ENCODE measurements at places on chromosomes 3 and 15.

DNA sequence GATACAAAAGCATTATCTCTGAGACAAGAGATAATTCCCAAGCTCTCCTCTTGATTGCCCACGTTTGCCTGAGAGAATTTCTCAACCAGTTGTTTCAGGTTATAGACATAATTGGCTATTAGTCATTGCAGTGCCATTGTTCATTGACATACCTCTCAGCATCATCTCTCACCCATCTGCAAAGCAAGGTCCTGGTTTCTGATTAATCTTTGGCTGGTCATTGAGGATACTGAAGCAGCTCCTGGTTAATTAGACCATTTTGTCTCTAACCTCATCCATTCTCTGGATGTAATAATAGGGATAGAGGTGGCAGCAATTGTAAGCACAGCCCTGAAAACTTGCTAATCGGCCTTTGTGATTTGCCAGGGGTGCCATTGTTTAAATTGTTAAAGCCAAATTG lies 104.2 kb downstream of the CNTN6 start:
- DNase-seq: no peak

DNA sequence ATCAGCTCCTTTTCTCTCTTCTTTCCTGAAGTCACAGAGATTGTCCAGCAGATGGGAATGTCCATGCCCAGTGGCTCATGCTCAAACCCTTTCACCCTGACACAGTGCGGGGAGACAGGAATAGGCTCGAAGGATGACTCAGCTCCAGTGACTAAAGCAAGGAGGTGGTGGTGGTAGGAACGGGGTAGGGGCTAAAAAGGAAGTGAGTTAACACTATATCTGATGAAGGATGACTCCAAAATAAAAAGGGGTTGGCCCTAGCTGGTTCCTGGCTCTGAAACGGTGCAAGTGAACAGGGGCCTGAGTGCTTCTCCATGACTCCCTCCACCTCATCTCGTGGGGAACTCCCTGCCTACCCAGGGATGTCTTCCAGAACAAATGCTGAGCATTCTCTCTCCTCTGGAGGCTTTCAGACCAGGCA lies 167.4 kb upstream of the LPP start:
- DNase-seq: peak; percentile 76

GRCh38 chr15:69424001-69424400 lies 9.9 kb downstream of the KIF23 start:
- no peak for DNase-seq

DNA sequence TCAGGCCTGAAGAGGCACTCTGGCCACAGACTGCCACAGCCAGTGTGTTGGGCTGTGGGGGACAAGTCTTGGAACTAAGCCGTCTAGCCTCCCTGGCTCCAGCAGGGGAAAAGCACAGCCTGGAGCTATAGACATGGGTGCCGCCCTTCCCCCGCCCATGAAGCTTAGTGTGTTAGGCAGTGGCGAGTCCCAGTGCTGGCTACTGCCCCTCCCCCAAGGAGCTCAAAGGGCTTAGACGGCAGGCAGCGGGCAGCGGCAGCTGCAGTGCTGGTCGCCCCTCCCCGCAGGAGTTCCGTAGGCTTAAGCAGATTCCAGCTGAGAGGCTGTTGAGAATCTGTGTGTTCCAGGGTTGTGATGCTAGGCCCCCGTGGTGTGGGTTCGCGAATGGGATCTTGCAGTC lies 135.8 kb upstream of the RORA start:
- DNase-seq: no peak

- DNase-seq: no peak
These were observed 100.0 kb upstream of the RAP2B start for GRCh38 chr3:153061938-153062528.

DNA sequence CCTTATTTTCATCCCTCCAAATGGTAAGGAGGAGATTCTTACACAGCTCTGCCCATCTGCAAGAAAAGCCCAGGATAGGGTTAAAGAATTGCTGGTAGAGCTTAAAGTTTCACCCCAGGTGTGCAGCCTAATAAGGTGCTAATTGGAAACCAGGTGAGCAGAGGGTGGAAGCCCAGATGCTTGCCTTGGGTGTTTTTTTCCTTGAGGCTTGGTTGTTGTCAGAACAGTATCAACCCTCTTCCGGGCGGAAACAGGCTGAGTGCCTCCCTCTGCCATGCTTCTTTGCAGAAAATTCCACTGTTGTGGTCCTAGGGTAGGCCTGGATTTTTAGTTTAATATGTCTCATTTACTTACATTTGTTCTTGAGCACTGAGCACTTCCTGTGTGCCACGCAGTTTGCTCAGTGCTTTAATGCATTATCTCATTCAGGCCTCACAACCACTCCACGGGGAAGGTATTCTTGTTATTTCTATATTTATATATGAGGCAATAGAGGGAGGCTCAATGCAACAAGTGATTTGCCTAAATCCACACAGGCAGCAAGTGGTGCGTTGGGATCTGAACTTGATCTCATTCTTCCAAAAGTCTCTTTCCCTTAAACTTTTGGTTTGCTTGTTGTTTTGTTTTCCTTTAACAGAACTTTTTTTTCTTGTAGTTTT lies 115.0 kb upstream of the LRIG1 start:
- DNase-seq: no peak

DNA sequence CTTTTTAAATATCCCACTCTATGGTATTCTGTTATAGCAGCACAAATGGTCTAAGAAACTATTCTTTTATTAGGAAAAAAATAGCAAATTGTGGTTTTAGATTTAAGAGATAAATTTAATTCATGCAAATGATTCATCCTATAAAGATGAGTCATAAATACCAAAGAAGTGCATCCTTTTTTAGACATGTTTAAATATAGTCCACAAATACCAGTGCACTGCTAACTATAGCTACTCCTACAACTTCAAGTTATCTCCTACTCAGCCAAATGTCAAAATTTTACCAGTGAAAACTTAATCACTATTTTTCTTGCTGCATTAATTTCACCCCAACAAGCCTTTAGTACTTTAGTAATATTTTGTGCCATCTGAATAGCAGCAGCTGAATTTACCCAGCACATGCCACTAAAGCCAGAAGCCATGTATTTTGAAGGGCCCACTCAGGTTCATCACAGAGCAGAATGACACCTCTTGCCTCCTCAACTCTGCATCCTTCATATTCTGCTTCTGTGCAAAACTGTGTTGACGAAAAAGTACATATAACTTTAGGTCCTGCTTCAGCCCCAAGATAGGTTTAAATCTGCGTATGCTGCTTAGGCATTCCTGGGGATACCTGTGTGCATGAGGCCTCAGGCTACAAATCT lies 24.9 kb downstream of the CX3CR1 start:
- DNase-seq: no peak

DNA sequence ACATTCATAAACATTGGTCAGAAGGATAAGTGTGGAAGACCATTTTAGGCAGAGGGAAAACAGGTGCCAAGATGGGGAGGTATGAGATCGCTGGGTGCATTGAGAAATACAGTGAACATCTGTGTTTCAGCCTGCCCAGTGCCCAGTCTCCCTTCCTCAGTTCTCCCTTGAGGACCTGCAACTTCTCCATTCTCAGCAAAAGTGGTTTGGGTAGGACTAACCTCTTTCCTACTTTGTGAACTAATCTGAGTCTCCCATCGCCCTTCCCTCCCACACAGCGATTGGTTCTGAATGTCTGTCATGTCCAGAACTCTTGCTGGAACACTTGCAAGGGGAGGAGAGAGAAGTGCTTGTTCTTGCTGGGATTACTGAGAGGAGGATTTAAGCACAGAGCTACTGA lies 10.9 kb upstream of the CCNL1 start:
- no peak for DNase-seq

- peak; percentile 79 for DNase-seq
These were observed 21.6 kb upstream of the PSTPIP1 start for GRCh38 chr15:76973362-76973743.

- no peak for DNase-seq
These were observed 3.5 kb upstream of the XXYLT1 start for GRCh38 chr3:195274259-195274966.

DNA sequence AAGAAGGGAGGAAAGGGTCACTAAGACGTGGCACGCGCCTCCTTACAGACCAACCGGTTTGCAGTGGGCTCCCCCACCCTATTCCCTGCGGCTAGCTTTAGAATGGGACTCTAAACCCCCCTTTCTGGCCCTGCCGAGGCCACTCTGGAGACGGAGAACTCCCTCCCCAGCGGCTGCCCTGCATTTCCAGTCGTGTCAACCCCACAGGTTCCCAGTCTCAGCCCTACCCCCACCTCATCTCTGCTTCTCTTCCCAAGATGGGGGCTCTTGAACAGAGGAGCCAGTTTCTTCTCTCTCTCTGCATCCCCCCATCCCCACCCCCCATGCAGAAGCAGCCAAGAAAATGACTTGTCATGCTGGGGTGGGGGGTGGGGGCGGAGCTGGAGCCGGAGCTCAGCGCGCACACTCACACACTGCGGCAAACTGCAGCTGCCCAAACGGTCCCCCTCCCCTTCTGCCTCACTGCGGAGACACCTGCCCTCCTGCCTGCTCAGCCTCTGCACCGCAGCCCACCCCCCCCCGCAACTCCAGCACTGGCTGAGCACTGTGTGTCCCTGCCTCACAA lies 871 bp downstream of the MAP1A start:
- DNase-seq: no peak

GRCh38 chr15:59364248-59364647 lies 8.4 kb downstream of the MYO1E start:
- DNase-seq: no peak

- no peak for DNase-seq
These were observed 500.0 kb upstream of the IL12A start for GRCh38 chr3:159488602-159489001.

- DNase-seq: no peak
These were observed 406.9 kb downstream of the NR2F2 start for GRCh38 chr15:96737408-96737807.

DNA sequence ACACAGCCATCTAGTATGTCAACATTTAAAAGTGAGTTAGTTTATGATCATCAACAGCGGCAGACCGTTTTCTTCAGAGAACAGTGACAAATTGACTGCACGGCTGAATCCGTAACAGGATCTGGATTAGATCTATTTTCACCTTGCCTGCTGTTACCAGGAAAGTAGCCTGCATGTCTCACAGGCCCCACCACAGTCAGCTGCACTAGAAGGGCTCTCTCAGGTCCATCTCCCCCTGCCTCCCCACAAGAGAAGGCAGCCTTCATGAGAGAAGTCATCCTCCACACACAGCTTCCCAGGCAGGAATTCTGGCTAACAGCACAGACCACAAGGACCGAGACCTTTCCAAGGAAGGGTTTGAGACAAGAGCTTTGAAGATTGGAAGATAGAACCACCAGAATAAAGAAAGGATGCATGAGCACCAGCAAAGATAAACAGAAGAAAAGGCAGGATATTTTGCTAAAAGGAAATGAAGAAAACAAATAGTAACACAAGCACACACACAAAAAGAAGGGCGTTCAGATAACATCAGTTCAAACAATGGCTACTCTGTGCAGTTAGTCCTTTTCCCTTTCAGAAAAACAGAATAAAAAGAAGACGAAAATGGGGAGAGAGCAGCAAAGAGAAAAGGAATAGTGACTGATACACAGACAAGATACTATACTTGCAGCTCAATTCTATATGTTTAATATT lies 127.5 kb downstream of the SNRK start:
- no peak for DNase-seq

- no peak for DNase-seq
These were observed 31.3 kb upstream of the FGF12 start for GRCh38 chr3:192758654-192759053.

- DNase-seq: no peak
These were observed 1.9 kb upstream of the WNT7A start for GRCh38 chr3:13881536-13882410.

- DNase-seq: no peak
These were observed 72.7 kb downstream of the DNAJB8 start for GRCh38 chr3:128394033-128394432.

DNA sequence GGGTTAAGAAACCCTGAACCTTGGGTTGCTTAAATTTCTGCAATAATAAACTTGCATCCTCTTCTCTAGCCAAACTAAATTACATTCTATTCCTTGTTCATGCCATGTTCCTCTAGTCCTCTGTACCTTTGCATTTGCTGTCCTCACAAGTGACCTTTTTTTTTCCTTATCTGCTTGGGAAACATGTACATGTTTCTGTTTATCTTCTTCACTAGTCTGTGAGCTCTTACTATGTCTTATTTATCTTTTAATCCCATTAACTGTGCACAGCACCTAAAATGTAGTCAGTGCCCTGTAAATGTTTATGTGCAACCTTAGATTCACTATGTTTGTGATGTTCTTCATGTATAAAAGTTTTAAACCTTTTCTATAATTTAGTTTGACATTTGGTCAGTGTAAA lies 61.9 kb downstream of the REC114 start:
- DNase-seq: no peak

GRCh38 chr3:30002797-30003196 lies 603.6 kb upstream of the TGFBR2 start:
- DNase-seq: no peak

DNA sequence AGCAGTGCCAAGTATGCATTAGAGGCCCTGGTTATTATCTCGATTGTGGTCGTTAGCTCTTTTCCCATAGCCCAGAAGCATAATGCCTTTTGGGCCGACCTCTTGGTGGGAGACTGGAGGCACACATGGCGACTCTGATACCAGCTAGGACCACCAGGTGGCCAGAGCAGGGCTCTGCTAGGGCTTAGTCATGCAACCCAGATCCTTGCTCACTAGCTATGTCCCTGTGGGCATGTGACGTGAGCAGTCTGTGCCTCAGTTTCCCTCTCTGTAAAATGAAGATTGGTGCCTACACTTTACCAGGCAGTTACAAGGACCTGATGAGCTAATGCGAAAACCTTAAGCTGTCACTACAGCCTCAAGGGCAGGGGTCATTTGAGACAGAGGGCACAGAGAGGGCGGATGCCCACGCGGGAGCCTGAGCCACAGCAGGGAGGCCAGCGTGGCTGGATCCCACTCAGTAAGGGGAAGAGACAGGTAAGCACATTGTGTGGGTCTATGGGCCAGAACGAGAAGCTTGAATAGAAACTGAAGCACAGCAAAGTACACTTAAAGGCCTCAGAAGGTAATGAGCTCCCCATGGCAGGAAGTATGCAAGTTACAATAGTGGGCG lies 8.8 kb downstream of the KLF15 start:
- DNase-seq: no peak

DNA sequence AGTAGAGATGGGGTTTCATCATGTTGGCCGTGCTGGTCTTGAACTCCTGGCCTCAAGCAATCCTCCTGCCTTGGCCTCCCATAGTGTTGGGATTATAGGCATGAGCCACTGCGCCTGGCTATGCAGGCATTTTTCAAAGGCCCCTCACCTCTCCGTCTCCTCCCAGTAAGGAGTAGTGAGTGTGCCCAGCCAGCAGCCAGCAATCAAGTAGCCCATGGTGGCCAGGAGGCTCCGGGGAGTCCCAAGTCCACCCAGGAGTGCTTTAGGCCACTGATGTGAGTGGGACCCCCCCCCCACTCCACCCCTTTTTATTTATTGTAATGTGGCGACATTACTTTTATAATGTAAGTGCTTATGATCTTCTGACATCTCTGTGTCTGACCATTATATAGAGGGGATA lies 8.1 kb downstream of the ISG20 start:
- no peak for DNase-seq
